ENCODE measurements at places on chromosomes 6 and 20.

DNA sequence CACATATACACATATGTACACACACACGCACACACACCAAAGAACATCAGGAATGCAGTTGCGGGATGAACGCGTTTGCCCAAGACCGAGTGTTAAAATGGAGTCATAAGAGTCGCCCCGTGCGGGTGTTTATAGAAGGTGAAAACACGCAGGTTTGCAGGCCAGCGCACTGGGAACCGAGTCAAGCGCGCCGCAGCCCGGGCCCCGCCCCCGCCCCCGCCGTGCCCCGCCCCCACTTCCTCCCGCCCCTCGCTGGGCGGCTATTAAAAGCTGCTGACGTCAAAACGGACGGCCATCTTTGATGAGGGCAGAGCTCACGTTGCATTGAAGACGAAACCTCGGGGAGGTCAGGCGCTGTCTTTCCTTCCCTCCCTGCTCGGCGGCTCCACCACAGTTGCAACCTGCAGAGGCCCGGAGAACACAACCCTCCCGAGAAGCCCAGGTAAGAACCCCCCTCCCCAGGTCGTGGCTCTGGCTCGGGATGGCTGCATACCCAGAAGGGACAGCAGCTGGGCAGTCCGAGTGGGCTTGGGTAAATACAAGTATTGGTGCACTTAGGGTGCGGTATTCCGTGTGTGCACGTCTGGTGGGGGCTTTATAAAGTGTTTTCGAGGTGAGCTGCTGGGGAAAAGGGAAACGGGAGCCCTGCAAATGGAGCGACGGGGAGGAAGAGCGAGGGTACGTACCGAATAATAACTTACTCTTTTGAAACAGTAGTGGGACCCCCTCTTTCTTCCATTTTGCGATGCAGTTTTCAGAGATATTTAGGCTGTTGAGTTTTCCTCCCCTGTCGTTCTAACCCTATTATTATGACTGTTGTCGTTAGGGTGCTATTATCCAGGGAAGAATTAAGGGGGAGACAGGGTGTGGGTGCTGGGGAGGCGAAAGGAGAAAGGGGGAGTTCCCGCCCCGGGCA, at the start of gene SNAP25:
SNAP25 (plus strand) TSS at position 295 of the 916 bp plus-strand sequence. CDS start 56,662 bp downstream, outside the sequence.
- DNase-seq: peak; percentile 89

GRCh38 chr6:151481786-151482185, 12.0 kb upstream of the CCDC170 start:
- no peak for DNase-seq

DNA sequence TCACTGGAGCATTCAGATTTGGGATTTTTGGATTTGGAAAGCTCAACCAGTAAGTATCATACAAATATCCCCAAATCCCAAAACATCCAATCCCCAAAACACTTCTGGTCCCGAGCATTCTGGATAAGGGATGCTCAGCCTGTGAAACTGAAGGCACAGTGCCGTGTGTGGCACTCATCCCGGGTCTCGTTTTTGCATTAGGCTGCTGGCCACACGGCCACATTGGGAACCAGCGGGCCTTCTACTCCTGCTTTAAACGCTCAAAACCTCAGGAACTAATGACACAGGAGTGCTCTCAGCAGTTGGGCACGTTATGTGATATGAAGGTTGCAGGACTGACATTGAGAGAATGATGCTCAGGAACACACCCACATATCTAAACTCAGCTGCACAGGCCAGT, 35.6 kb downstream of the PSMG4 start:
- DNase-seq: no peak

- no peak for DNase-seq
These were observed 1.1 kb downstream of the ZNF165 start for GRCh38 chr6:28081486-28081751.

- DNase-seq: peak; percentile 55
These were observed 121.6 kb downstream of the MOXD1 start for GRCh38 chr6:132279592-132280139.

DNA sequence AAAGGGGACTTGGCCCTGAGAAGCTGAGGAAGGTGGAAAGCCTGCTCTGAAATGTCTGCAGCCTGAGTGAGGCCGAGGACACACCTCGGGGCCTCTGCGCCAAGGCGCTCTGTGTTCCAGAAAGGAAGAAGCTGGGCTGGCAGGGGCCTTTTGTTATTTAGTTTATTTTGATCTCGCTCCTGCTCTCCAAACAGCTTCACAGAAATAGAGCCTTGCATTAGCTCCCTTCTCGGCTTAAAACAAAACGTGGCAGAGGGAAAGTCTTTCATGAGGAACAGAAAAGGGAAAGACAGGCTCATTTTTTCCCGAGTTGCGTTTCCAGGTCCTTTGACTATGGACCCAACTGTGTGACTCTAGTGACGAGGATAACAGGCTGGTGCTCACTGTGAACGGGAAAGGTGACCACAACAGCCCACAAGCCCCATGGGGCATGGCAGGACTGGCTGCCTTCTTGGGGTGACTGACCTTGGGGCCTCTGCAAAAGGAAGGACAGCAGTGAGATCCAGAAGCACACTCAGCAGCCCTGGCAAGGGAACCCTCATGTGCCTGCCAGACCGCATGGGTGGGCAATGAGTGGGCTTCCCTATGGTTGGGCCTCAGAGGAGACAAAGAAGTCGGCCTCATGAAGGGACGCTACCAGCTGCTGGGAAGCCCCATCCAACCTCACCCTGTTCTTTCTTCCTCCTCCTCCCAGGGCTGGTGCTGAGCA, 18.7 kb downstream of the LEMD2 start:
- no peak for DNase-seq

DNA sequence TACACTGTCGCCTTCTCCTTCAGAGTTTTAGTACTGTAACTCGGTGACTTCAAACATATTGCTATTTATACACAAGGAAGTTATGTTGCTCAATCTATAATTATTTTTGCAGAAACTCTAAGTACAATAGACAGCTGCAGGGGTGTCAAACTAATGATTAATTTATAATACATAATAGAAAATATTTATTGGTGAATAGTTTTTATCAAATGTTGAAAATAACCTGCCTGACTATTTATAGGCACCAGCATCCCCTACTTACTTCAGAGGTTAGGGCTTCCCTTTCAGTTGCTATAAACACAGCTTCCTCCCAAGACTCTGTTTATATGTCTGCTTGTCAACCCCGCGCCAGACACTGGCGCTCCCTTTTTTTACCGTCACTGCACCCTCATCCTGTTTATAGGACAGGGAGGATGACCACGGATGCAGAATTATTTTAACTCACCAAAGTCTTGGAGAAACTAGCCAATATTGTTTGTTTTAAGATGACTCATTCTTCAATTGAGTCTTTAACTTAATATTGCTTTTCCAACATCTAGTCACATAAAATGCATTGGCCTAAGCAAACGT, 225.0 kb downstream of the ALDH8A1 start:
- no peak for DNase-seq

- DNase-seq: no peak
These were observed 18.4 kb downstream of the NT5E start for GRCh38 chr6:85468326-85468725.

- DNase-seq: no peak
These were observed 25.3 kb upstream of the ZBTB24 start for GRCh38 chr6:109508166-109508860.
